ENCODE measurements at places on chromosomes 4 and X.

GRCh38 chrX:40040686-40041461, 56.9 kb downstream of the BCOR start:
- no peak for DNase-seq
- no peaks in the 10 kb centered on the region for H3K36me3 ChIP-seq
- no peaks in the 10 kb centered on the region for H3K4me1 ChIP-seq
- H3K27ac ChIP-seq: no peak overlapping the region

DNA sequence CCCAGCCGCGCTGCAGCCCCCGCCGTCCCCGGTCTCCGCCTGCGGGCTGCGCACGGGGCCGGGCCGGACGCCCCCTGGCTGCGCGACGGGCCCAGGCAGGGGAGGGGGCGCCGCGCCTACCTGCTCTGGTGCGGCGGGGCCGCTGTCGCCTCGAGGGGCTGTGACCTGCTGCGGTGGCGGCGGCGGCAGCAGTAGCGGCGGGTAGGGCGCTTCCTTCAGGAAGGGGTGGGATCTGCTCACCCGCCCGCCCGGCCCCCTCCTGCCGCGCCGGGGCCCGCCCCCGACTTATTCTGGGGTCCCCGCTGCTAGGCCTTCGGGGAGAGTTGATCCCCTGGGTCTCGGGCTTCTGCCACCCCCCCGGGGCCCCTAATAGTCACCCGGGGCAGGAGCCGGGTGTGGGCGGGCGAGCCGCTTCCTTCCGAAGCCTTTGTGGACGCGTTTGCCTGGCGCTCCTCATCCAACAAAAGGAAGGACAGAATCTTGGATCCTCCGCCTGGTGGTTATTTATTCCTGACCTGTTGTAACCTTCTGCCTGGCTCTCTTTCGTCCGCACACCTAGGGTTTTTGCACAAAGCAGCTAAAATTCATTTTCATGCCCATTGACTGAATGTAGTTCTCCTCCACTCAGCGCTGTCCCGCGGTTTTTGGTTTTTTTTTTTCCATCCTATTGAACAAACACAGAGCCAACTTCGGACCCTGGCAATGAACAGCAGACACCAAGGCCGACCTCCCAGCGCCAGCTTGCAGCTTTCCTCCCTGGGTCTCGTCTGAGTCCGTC, at the start of gene TMEM150C:
TSS of gene TMEM150C (minus strand) at position 203 of the 778 bp plus-strand sequence. CDS start 57,331 bp downstream, outside the sequence.
- H3K27me3 ChIP-seq: no peaks in the 10 kb centered on the region
- DNase-seq: no peak
- H3K4me1 ChIP-seq: no peaks in the 10 kb centered on the region
- H3K36me3 ChIP-seq: no peaks in the 10 kb centered on the region

- no peak overlapping the region for H3K27ac ChIP-seq
- no peaks in the 10 kb centered on the region for H3K27me3 ChIP-seq
- no peak for DNase-seq
Measured at GRCh38 chrX:11285651-11286050, 7.6 kb upstream of the AMELX start.

- DNase-seq: no peak
- H3K4me3 ChIP-seq: no peak overlapping the region
- H3K27me3 ChIP-seq: no peaks in the 10 kb centered on the region
- no peak overlapping the region for H3K27ac ChIP-seq
Measured at GRCh38 chrX:115679460-115679859, 118.5 kb downstream of the PLS3 start.

GRCh38 chrX:133297284-133297683, 79.1 kb upstream of the TFDP3 start:
- no peaks in the 10 kb centered on the region for H3K36me3 ChIP-seq
- no peak for DNase-seq
- H3K4me1 ChIP-seq: no peaks in the 10 kb centered on the region
- H3K4me3 ChIP-seq: no peak overlapping the region
- H3K27ac ChIP-seq: no peak overlapping the region

- H3K4me3 ChIP-seq: no peak overlapping the region
Measured at GRCh38 chrX:9390121-9390520, 74.7 kb upstream of the TBL1X start.

- no peak overlapping the region for H3K27ac ChIP-seq
- no peak overlapping the region for H3K4me3 ChIP-seq
- H3K36me3 ChIP-seq: no peaks in the 10 kb centered on the region
Measured at GRCh38 chr4:155999725-156000124, 46.1 kb upstream of the CTSO start.

DNA sequence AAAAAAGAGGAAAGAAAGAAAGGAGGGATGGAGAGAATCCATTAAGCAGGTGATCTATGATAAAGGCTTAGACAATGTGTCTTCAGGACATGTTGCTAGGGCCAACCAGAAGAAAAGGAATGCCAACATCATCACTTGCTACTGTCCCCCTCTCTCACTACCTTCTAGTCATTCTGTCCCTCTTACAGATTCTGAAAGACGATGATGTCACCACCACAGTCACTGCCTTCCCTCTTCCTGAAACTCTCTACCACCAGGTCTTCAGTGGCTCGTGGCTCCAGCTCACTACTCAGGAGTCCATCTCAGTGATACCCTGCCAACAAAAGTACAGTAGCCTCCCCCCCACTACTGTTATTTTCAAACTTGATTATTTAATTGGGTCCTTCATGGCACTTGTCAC, 64.0 kb downstream of the KCNIP4 start:
- no peak overlapping the region for H3K4me3 ChIP-seq
- no peaks in the 10 kb centered on the region for H3K4me1 ChIP-seq
- no peaks in the 10 kb centered on the region for H3K27me3 ChIP-seq
- H3K27ac ChIP-seq: no peak overlapping the region

- no peaks in the 10 kb centered on the region for H3K36me3 ChIP-seq
- DNase-seq: no peak
- H3K4me1 ChIP-seq: no peaks in the 10 kb centered on the region
- no peaks in the 10 kb centered on the region for H3K27me3 ChIP-seq
- no peak overlapping the region for H3K4me3 ChIP-seq
Measured at GRCh38 chr4:63580796-63581475, 828.3 kb downstream of the TECRL start.

Data from gastrocnemius medialis (tissue), 4 donors.